Liver (tissue), 10 donors: ENCODE measurements at places on chromosomes 5 and 9.

DNA sequence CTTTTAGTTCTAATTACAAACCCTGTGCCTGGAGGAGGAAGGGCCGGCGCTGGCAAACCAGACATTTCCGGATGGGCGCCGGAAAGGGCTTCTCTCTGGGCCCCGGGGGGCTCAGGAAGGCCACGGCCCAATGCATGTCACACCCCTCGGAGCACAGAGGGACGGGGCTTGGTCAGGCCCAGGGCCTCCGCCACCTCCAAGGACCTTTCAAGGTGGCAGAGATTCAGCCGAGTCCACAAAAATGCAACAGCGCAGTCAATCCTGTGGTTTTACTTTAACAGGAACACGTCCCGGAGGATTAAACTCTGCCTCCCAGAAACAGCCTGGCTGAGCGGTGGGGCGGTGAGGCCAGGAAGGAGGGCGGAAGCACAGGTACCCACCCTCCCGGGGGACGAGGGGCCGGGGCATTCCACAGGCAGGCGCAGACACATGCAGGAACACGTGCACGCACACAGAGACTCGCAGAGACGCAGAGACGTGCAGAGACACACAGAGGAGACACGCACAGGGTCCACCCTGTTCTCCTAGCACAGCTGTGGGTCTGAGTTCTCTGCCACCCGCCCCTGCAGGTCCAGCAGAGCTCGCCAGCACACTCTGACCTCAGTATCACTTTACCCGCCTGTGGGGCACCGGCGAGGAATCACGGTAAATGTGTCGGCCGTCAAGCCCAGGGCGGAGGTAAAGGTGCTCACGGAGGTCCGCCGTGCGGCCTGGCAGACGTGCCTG is 23.0 kb downstream of the SLC9A3 start:
- DNase-seq, result no peak

GRCh38 chr9:3909966-3910650 is 384.3 kb upstream of the RFX3 start:
- DNase-seq, result no peak

- no peak for DNase-seq
Observed at GRCh38 chr9:1171546-1171945, 121.4 kb downstream of the DMRT2 start.

GRCh38 chr5:118647587-118647986 is 340.8 kb downstream of the DTWD2 start:
- DNase-seq, result no peak
